Transverse colon (tissue), 4 donors: ENCODE measurements at places on chromosomes 2 and 18. TPM values are rescaled to one million over a fixed set of nuclear protein-coding genes. Genes with fewer than 3 reads are reported as not detected.

DNA sequence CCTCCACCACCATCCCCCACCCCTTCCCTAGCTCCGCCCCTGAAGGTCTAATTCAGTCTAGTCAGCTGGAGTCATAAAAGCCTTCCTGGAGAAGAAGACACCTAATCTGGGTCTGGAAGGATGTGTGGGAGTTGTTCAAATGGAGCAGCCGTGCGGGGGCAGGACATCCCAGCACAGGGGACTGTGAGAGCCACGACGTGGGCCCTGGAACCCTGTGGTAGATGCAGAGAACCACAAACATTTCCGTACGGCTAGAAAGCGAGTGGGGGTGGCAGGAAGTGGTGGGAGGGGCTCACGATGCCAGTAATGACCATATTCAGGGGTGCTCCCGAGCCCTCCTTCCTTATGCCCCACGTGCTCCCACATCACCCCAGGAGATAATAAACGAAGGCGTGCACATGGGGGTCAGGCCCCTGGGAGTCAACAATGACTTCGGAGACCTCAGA is 20.9 kb upstream of the COL6A3 start:
- DNase-seq = peak; percentile 45
- peak overlapping the region; percentile 59 for H3K27ac ChIP-seq
- no peak overlapping the region for H3K4me3 ChIP-seq
- peaks cover 12% of the 10 kb centered on the region for H3K4me1 ChIP-seq
- peaks cover 4% of the 10 kb centered on the region for H3K27me3 ChIP-seq
- H3K36me3 ChIP-seq = no peaks in the 10 kb centered on the region

DNA sequence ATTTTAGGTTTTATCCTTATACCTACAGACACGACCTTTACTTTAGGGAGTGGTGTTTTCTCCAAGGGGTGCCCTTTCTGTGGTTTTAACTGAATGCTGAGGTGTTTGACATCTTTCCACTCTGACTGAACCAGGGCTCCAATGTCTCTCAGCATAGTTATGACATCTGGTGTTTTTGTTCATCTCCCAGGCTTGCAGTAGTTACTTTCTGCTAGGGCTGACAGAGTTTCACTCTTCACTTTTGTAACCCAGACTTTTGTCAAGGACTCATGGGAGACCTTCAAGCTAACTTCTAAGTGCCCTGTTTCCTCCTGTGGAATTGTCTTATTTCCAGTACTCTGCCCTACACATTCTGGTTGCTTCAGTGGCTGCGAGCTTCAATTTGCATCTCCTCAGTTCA is 103.1 kb downstream of the CCDC85A start:
- H3K27ac ChIP-seq = no peak overlapping the region
- no peak overlapping the region for H3K4me3 ChIP-seq
- no peak for DNase-seq
- H3K36me3 ChIP-seq = no peaks in the 10 kb centered on the region

DNA sequence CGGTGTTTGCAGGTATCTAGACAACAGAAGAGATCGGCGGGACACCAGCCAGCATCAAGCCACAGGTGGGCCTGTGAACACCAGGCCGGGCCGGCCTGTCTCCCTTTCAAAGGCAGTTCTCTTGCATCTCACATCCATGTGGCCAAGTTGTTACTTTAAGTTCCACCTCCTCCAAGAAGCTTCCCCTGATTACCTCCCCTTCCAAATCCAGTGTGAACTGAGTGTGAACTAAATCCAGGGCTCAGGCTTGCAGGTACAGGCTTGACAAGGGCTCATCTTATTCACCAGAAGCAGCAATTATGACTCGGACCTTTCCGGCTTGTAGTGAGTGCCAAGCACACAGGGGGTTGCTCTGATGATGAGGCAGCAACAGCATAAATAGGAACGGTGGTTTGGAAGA is 3.9 kb downstream of the CRACDL start:
- H3K36me3 ChIP-seq = no peaks in the 10 kb centered on the region
- H3K27me3 ChIP-seq = peaks cover 38% of the 10 kb centered on the region
- DNase-seq = no peak
- no peaks in the 10 kb centered on the region for H3K4me1 ChIP-seq

GRCh38 chr2:211070547-211070946 is 514.1 kb downstream of the CPS1 start:
- no peaks in the 10 kb centered on the region for H3K4me1 ChIP-seq
- H3K36me3 ChIP-seq = no peaks in the 10 kb centered on the region
- H3K27me3 ChIP-seq = no peaks in the 10 kb centered on the region
- DNase-seq = no peak
- H3K27ac ChIP-seq = no peak overlapping the region

DNA sequence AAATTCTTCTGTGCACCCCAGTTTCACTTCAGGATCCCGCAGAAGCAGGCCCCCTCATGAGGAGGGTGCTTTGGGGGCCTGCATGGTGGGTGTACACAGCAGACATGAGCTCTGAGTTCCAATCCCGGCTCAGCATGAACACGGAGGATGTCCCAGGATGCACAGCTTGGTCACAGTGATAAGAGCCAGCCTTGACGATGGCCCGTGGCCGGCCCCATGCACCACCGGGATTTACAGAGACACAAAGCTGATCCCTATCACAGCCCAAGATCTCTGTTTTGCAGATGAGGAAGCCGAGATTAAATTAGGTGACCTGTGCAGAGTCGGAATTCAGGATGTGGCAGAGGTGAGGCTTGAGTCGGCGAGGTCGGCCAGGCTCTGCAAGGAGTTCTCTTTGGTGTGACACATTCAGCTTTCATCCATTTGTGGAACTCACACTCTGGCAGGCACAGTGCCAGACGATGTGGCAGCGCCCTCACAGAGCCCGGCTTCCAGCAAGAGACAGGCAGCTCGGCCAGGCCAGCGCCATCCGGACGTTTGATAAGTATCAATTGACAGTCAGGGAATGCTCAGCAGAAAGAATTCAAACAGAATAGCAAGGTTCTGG is 456.3 kb upstream of the MYT1L start:
- DNase-seq = no peak
- H3K27ac ChIP-seq = no peak overlapping the region
- H3K27me3 ChIP-seq = no peaks in the 10 kb centered on the region

DNA sequence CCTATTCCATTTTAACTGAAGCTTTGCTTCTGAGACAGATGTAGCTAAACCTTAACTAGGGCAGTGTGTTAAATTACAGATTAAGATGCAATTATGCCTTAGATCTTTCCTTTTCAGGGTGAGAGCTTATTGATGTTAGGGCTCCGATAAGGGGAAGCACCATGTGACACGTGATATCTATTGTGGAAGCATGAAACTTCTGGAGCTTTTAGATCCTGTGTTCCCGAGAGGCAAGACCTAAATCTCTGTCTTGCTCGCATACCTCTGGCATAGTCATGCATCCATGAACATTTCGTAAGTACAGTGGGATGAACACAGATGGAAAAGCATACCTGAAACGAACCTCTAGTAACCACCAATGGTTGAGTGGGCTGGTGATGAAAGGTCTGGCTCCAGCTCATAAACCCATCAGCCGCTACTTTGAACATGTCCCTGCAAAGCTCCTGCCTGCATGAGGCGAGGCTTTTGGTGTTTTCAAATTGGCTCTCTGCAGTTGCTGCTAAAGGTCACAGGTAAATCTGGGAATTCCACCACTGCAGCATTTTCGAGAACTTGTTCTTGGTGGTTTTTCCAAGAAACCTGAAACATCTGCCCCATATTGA is 3.7 kb upstream of the NRP2 start:
- no peak overlapping the region for H3K4me3 ChIP-seq
- H3K36me3 ChIP-seq = no peaks in the 10 kb centered on the region
- H3K27ac ChIP-seq = no peak overlapping the region
- H3K27me3 ChIP-seq = peaks cover 23% of the 10 kb centered on the region

HMSD gene
- total RNA-seq = not detected
